ENCODE measurements at places on chromosomes 4 and X.

GRCh38 chr4:10158333-10158942 lies 41.8 kb upstream of the WDR1 start:
- DNase-seq = no peak

DNA sequence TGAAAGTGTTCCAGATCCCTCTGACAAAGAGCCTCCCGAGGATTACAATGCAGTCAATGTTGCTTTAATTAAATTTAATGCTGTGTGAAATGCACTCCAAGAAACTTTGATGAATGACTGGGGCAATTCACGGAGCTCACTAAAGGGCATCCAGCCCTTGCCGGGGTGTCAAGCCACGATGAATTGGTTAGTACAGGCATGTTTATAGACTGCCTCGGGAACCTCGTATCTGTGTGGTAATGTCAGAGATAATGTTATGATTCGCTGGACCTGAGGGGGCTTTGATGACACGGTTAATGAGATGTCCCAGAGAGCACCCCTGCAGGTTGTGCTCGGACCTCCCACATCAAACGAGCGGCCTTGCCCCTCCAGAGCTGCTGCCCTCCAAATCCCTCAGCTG lies 428.8 kb downstream of the NKX6-1 start:
- no peak for DNase-seq

- no peak for DNase-seq
Observed at GRCh38 chrX:38694394-38694793, 106.9 kb upstream of the MID1IP1 start.

DNA sequence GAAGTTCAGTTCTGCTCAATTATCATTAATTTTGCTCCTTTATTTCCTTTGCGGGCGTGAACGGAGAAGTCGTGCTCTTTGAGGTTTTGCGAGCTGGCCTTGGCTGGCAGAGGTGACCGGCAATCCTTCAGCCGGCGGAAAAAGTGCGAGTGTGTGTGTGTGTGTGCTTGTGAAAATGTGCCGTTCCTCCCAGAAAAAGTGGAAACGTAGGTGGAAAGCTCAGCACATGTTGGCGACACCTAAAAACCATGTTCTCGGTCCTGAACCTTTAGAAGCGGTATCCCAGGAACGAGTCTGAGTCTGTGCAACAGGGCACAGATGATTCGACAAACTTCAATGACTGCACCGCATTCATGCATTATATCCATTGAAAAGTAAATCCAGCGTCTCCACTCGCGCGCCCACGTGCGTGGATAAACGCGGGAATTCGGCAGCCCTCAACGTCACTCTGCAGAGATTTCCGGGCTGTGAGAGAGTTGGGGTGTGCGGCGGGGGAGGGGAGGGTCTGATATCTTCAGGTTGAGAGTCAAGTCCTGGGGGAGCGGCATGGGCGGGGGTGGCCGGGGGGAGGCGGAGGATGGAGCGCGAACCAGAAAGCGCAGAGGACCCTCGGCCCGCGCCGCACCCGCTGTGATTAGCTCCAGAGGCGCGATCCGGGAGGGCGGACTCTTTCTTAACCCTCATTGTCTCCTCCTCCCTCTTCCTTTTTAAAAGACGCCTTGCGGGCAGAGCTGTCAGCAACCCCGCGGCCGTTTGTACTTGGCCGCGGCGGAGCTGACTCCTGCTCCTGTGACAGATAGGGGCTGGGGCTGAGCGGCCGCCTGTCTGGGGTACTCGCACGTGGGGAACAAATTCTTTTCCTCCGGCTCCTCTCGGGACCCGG lies at the start of gene SHISA3:
Gene SHISA3, plus strand, starts transcription at position 737 of the 883 bp plus-strand sequence. CDS start 569 bp downstream, outside the sequence.
- peak; percentile 14 for DNase-seq

DNA sequence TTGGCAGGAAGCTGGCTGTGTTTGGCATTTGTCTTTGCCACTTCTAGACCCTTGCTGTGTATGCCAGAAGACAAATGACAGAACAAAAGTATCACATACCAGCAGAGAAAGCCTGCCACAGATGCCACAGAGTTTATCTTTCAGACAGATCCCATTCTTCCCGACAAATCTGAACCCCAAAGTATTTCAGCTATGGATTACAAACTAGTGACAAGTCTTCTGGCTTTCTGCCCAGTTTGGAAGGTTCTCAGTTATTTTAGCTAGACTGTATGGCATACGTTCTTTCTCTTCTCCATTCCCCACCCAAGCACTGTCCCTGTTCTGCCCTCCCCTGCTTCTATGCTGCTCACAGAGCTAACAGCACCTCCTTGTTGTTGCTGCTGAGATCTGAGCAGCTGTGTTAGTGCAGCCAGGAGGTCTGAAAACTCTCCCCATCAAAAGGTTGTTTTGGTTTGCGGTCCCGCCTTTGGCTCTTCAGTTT lies 236.7 kb downstream of the FRAS1 start:
- no peak for DNase-seq

GRCh38 chr4:166386491-166387360 lies 513.7 kb downstream of the TLL1 start:
- DNase-seq = no peak
